Right lobe of liver (tissue), 6 donors: ENCODE measurements at places on chromosomes 11 and 22. TPM values are rescaled to one million over a fixed set of nuclear protein-coding genes. Genes with fewer than 3 reads are reported as not detected.

- no peaks in the 10 kb centered on the region for H3K27me3 ChIP-seq
- no peak overlapping the region for H3K4me3 ChIP-seq
- H3K4me1 ChIP-seq: no peaks in the 10 kb centered on the region
- H3K36me3 ChIP-seq: no peaks in the 10 kb centered on the region
Observed at GRCh38 chr11:109037856-109038780, 373.2 kb downstream of the DDX10 start.

The OLFML1 gene
- total RNA-seq: 4.5 TPM

- H3K27ac ChIP-seq: no peak overlapping the region
- no peaks in the 10 kb centered on the region for H3K4me1 ChIP-seq
- no peak overlapping the region for H3K4me3 ChIP-seq
- no peak for DNase-seq
- no peaks in the 10 kb centered on the region for H3K36me3 ChIP-seq
Observed at GRCh38 chr11:87971354-87971753, 203.9 kb downstream of the RAB38 start.

DNA sequence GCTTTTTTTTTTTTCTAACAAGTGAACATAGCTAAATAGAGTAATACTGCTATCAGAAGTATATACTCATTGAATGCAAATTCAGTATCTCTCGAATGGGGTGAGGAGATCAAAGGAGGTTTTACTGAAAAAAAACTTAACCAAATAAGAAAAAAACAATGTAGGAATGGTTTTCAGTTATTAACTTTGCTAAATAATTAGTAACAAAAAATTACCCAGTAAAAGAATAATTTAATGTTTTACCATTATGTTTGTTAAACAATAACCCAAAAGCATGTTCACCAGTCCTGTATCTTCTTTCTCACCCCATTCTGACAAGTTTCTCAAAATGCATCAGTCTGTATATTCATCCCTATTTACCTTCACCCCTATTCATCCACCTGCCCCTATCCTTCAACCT lies 22.6 kb upstream of the CTSC start:
- H3K27ac ChIP-seq: no peak overlapping the region
- DNase-seq: no peak
- no peaks in the 10 kb centered on the region for H3K4me1 ChIP-seq

DNA sequence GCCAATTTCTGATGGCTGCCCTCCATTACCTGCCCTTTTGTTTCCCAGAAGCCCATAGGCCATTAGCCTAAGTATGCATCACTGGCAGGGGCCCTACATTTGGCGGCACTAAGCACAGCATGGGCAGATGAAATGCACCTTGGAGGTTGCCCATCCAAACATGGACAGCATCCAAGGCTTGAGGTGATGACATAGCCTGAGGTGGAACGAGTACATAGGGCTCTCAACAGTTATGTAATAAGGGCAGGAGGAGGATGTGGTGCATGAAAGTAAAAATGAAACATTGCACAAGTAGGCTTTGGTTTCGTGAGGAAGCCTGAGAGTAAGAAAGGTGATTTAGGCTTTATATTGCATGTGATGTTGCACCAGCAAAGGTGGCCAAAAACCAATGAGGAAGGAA lies 148.1 kb downstream of the FAM76B start:
- peaks cover 36% of the 10 kb centered on the region for H3K4me1 ChIP-seq
- H3K4me3 ChIP-seq: no peak overlapping the region
- H3K27me3 ChIP-seq: no peaks in the 10 kb centered on the region

GRCh38 chr22:19517171-19517500 lies 7.1 kb downstream of the CLDN5 start:
- H3K4me1 ChIP-seq: no peaks in the 10 kb centered on the region
- no peak overlapping the region for H3K27ac ChIP-seq
- no peaks in the 10 kb centered on the region for H3K36me3 ChIP-seq

GRCh38 chr22:41919357-41920224 lies 4.7 kb upstream of the SHISA8 start:
- H3K27me3 ChIP-seq: peaks cover 11% of the 10 kb centered on the region
- H3K4me3 ChIP-seq: peak overlapping the region; percentile 18
- no peaks in the 10 kb centered on the region for H3K36me3 ChIP-seq
- H3K27ac ChIP-seq: no peak overlapping the region
- no peak for DNase-seq

The LYVE1 gene
- total RNA-seq: 60.8 TPM

GRCh38 chr11:71156301-71156700 lies 96.1 kb downstream of the SHANK2 start:
- H3K36me3 ChIP-seq: no peaks in the 10 kb centered on the region
- DNase-seq: no peak
- no peaks in the 10 kb centered on the region for H3K4me1 ChIP-seq
- no peak overlapping the region for H3K27ac ChIP-seq
- no peak overlapping the region for H3K4me3 ChIP-seq

- no peak overlapping the region for H3K4me3 ChIP-seq
- peaks cover 14% of the 10 kb centered on the region for H3K4me1 ChIP-seq
- H3K27me3 ChIP-seq: no peaks in the 10 kb centered on the region
Observed at GRCh38 chr22:46780453-46780852, 18.0 kb downstream of the TBC1D22A start.

- H3K27me3 ChIP-seq: no peaks in the 10 kb centered on the region
- no peak for DNase-seq
- H3K4me1 ChIP-seq: no peaks in the 10 kb centered on the region
Observed at GRCh38 chr11:125356797-125357196, 139.3 kb downstream of the FEZ1 start.

- DNase-seq: no peak
- H3K27ac ChIP-seq: no peak overlapping the region
- no peaks in the 10 kb centered on the region for H3K27me3 ChIP-seq
Observed at GRCh38 chr11:10428453-10428852, 26.6 kb upstream of the AMPD3 start.

The CCDC73 gene
- total RNA-seq: 0.18 TPM

The DNAL4 gene
- total RNA-seq: 4.3 TPM
